ENCODE measurements at places on chromosomes 1 and 21.

GRCh38 chr21:42191696-42192595, 27.0 kb upstream of the ABCG1 start:
- no peak for DNase-seq

DNA sequence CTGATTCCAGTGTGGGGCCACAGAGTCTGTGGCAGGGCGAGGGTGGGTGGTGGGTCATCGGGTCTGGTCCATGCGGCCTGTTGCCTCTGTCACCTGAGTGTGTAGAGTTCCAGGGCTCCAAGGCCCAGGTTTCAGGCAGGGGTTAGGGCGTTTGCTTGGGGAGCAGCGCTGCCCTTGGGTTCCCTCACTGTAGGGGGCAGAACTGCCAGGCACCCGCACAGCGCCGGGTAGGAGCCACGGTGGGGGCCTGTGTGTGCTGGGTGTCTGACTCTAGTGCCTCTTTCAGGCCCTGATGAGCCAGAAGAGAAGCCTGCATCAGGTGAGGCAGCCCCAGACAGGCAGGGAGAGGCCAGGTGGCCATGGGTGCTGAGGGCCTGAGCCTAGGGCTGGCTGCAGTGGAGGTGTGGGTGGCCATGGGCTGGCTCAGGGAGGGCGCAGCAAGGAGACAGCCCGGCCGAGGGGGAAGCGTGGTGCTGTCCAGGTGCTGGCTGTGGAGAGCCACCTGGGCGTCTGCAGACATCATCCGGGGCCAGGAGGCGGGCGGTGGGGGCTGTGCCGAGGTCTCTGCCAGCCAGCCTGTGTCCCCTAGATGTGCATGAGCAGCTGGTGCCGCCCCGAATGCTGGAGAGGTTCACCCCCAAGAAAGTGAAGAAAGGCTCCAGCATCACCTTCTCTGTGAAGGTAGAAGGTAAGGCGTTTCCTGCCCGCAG, 72.3 kb downstream of the TRIM11 start:
- no peak for DNase-seq

DNA sequence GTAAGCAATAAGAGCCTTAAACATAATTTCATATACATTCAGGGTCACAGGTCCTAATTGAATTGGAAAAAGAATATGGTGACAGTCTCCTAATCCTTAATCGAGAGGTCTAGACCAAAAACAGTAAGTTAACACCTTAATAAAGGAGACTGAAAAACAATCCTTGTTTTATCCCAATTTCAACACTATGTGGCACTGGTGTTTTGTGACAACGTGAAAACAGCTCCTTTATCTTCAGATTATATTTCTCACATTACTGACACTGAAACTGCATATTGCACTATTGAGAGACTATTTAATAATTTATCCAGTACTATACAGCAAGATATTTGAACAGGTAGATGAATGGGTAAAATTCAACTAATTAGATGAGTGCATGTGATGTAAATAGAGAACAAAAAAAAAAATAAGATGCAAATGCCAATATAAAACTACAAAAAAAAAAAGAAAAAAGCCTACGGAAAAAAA, 34.1 kb downstream of the TP53BP2 start:
- no peak for DNase-seq

DNA sequence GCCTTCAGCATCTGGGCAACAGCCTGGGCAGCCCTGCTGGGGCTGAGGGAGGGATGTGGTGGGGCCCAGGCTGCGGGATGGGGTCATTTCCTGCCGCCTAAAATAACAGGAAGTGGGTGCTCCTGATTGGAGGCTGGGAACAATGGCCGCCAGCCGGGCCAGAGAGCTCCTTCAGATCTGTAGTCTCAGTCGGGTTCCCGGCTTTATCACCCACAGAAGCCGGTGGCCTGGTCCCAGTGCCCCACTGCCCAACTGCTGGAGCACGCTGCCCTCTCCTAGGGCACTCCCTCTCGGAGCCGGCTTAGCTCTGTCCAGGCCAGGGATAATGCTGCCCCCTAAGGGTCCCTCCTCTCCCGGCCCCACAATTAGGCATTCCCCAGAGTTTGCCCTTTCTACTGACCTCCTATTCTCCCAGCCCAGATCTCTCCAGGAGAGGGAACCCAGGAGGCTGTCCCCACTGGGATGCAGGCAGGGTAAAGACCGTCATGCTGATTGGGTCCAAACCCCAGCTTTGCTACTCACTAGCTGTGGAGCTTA, 5.1 kb downstream of the MAP7D1 start:
- no peak for DNase-seq

GRCh38 chr1:28313702-28314546, 14.9 kb upstream of the MED18 start:
- peak; percentile 69 for DNase-seq

- no peak for DNase-seq
Observed at GRCh38 chr1:94000510-94001282, 91.5 kb upstream of the GCLM start.

- no peak for DNase-seq
Observed at GRCh38 chr1:207810173-207810572, 58.3 kb downstream of the CD46 start.

GRCh38 chr1:42529724-42530181, 66.7 kb downstream of the CCDC30 start:
- peak; percentile 5 for DNase-seq

- DNase-seq: no peak
Observed at GRCh38 chr1:37265786-37266667, 208.4 kb upstream of the ZC3H12A start.

DNA sequence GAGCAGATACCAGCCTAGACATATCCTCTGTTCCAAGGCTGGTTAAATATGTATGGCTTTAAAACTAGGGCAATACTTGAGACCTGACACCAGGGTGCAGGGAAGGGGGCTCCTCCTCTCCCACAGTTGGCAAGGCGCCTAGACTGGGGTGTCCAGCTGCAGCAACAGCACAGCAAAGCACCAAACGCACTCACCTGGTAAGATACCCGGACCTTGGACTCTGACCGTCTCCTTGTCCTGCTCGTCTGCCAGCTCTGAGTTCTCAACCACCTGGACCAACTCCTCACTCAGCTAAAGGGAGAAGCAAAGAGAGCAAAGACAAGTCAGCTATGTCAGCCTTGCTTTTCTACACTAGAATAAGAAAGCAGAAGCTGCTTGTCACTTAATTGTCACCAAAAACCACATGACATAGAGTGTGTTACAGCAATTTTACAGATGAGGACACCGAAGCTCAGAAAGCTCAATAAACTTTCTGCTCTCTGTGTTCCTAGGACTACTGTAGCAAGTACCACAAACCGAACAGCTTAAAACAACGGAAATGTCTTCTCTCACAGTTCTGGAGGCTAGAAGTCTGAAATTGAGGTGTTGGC, 4.4 kb downstream of the PACC1 start:
- no peak for DNase-seq

- DNase-seq: no peak
Observed at GRCh38 chr21:14901482-14901958, 163.3 kb downstream of the NRIP1 start.

- DNase-seq: peak; percentile 3
Observed at GRCh38 chr1:60670302-60670701, 412.1 kb upstream of the NFIA start.

All from HuH-7 (cell line).